HS-5 (cell line): ENCODE measurements at places on chromosomes 7 and 10.

DNA sequence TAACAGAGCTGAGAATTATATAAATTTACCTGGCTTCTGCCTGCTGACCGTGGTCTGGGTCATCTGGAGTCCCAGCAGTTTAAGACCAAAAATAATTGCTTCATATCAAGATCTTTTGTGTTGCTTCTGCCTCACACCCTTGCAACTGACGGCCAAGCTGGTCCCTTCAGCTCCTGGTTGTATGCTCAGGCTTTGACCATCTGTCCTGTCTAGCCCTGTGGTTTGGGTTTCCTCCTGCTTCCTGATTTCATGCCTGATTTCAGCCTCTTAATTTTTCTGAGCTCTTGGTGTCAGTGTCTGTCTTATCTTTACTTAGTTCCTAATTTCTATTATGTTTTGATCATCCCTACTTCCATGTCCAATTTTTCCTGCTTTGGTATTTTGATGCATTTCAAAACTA lies 87.9 kb upstream of the PLXDC2 start:
- DNase-seq, result no peak

- no peak for DNase-seq
Measured at GRCh38 chr7:128497405-128497804, 20.9 kb downstream of the METTL2B start.

GRCh38 chr10:110336111-110336721 lies 31.5 kb upstream of the SMNDC1 start:
- peak; percentile 94 for DNase-seq

DNA sequence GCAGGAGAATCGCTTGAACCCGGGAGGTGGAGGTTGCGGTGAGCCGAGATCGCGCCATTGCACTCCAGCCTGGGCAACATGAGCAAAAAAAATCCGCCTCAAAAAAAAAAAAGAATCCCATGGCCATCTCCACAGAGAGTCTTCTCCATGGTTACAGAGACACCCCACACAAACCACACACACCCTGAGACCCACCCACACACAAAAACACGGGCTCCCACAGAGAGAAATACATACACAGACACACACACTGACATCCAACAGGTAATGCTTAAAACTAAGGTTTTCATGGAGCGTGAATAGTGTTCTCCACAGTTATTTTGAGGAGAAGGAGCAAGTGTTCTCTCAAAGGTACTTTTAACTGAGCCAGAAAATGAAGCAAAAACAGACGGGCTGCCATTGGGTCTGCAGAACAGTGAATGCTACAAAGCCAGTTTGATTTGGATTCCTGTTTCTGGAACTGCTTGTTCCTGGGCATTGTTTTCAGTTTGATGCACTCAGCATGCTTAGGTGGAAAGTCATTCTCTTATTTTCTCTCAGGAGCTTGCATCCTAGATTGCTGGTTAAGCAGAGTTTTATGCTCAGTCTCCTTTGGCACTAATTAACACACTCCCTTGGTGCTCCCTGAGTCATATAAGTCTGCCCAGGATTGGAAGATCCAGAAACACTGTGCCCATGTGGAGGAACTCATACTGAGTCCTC lies 15.4 kb downstream of the AHCYL2 start:
- no peak for DNase-seq

DNA sequence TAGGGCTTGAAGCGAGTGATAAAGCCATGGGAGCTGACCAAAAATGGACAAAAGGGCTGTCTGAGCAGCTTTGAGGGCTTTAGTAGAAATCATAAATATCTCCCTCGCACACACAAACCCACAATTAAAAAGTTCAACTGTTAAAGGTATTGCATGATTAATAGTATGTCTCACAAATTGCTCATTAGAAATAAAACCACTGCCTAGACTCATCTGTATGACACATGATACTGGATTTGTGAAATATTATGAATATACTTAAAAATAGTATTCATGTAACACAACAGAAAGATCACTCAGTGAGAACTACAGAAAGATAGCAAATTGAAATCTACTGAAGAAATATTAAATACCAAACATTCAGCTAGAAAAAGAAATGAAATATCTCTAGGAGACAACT lies 11.9 kb upstream of the PTPN12 start:
- DNase-seq, result no peak

GRCh38 chr7:46781901-46782439 lies 799.9 kb downstream of the TNS3 start:
- no peak for DNase-seq

DNA sequence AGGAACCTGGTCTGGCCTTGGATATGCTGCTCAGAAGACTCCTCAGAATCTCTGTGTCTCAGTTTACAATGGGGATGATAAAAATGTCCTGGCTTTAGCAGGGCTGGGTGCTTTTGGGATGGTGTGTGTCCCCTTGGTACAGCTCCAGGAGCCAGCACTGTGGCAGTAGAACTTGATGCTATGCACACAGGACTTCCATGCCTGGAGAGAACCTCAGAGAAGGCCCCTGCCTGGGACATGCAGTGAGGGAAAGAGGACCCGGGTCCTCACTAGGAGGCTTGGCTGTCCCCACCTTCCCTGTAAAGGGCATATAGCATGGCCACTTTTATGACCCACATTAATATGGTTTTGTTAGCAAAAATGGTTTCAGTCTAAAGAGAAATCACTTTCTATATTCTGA lies 100.5 kb downstream of the GLRX3 start:
- DNase-seq, result no peak

- no peak for DNase-seq
Measured at GRCh38 chr7:140475747-140476333, 3.5 kb downstream of the MKRN1 start.
